Activated naive CD4-positive, alpha-beta T cell treated with anti-CD3 and anti-CD28 coated beads, Interleukin-2, amount 50 U/mL, for 16 hours (primary cell): ENCODE measurements at places on chromosomes 5 and 9.

DNA sequence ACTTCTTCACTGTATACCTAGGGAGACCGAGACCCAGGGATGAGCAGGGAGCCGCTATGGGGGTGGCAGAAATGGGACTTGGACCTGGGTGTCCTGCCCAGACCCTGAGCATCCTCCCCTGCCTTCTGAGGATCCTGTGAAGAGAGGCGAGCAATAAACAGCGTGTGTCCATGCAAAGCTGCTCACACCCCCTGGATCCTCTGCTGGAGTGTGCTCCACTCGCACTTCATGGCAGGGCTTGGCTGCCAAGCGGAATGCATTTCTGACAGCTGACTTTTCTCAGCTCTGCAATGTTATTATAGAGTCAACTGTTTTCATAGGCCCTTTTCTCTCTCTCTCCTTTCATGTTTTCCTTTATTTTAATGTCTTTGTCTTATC, 31.0 kb upstream of the ALDH1B1 start:
- DNase-seq = no peak

GRCh38 chr5:116559239-116559638, 15.4 kb downstream of the SEMA6A start:
- no peak for DNase-seq

DNA sequence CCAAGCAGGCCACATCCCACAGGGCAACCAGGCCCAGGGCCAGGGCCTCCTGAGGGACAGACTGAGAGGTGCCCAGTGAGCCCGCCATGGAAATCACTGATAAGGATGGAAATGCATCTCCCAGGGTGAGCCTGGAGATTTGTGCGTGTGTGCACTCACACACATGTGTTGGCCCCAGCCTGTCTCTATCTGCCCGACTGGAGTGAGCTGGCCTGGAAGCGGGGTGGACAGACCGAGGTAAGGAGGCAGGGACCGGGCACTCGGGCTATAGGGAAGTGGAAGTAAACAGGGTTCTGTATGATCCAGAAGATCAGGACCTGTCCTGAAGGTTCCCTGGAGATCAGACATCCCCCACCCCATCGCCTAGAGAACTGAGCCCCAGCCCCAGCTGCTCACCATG, 17.4 kb downstream of the GFI1B start:
- no peak for DNase-seq

- no peak for DNase-seq
Measured at GRCh38 chr5:67233075-67233474, 36.5 kb upstream of the CD180 start.

DNA sequence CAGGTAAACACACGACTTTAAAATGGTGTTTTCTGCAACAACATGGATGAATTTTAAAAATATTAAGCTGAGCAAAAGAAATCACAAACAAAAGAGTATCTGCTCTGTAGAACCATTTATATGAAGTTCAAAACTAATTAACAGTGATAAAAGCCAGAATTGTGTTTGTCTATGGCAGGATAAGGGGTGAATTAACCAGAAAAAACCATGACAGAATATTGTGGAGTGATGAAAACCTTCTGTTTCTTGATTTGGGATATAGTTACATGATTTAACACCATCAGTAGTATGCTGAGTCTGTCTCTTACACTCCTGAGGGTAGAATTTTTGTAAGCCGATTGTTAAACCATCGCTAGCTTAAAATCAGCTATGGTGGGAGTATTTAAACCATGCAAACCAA, 101.7 kb upstream of the ZNF366 start:
- DNase-seq = no peak

GRCh38 chr5:54930736-54931135, 54.7 kb downstream of the ESM1 start:
- DNase-seq = no peak

DNA sequence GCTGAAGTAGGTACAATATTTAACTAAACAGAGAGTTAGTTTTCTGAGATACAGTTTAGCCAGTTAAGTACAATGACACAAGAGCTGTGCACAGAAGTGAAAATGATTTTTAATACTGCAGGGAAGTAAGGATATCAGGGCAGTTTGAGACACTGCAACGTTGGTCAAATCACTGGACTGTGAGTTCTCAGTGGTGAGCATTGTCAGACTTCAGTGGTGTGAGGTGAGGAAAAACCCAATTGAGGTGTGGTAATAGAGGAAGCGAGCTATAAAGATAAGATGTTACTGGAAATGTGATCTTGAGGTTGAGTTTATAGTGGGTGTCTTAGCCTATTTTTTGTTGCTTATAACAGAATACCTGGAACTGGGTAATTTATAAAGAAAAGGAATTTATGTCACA, 12.8 kb upstream of the FBXL7 start:
- no peak for DNase-seq
